ENCODE measurements at places on chromosomes 2 and 18.

GRCh38 chr2:11949732-11950523 lies 203.5 kb downstream of the LPIN1 start:
- no peak for DNase-seq

DNA sequence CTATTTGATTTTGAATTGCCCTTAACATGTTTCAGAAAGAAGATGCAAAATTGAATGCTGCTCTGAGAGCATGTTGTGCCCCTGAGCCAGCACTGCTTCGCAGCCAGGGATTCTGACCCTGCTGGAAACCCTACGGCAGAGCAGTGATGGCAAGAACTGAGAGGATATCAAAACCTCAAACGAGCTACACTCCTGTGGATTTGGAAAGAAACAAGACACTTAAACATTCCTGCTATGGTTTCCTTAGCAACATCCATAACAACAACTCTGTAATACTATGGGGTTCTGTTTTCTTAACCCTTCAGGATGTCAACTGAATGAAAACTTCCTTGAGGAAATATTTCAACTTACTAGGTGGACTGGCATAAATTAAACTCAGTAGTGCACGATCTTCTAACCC lies 649.1 kb downstream of the NYAP2 start:
- peak; percentile 69 for DNase-seq

DNA sequence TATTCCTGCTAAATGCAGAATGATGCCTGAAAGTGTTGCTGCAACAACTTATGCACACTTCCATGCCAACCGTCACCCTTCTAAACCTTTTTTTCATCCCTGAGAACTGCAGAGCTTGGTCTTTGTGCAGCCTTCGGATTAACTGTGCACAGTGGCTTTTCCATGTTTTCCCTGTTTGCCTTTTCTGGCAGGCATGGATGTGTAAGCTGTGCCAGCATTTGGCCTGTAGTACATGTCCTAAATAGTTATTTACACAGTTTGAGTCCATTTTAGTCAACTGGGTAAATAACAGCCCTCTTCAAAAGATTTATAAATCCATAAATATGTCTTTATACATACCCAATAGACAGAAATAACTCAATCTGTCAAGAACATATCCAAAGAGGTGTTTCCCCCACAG lies 31.5 kb downstream of the MEIS1 start:
- DNase-seq, result no peak

- no peak for DNase-seq
Measured at GRCh38 chr2:85255813-85256594, 71.8 kb downstream of the TGOLN2 start.

- no peak for DNase-seq
Measured at GRCh38 chr2:113741091-113741490, 15.4 kb downstream of the SLC35F5 start.

- DNase-seq, result no peak
Measured at GRCh38 chr18:40642692-40643229, 1312.3 kb upstream of the PIK3C3 start.

DNA sequence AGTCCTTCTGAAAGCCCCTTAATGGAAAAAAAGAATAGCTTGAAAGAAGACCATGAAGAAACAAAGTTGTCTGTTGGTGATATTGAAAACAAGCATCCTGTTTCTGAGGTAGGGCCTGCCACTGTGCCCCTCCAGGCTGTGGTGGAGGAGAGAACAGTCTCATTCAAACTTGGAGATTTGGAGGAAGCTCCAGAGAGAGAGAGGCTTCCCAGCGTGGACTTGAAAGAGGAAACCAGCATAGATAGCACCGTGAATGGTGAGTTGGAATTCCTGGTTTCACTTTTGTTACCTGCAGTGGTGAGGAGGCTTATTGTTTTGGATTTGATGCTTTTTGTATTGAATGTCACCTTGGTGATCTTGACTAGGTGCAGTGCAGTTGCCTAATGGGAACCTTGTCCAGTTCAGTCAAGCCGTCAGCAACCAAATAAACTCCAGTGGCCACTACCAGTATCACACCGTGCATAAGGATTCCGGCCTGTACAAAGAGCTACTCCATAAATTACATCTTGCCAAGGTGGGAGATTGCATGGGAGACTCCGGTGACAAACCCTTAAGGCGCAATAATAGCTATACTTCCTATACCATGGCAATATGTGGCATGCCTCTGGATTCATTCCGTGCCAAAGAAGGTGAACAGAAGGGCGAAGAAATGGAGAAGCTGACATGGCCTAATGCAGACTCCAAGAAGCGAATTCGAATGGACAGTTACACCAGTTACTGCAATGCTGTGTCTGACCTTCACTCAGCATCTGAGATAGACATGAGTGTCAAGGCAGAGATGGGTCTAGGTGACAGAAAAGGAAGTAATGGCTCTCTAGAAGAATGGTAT lies 13.3 kb downstream of the SLC20A1 start:
- DNase-seq, result no peak

GRCh38 chr2:79630060-79630459 lies 117.2 kb downstream of the CTNNA2 start:
- peak; percentile 8 for DNase-seq

DNA sequence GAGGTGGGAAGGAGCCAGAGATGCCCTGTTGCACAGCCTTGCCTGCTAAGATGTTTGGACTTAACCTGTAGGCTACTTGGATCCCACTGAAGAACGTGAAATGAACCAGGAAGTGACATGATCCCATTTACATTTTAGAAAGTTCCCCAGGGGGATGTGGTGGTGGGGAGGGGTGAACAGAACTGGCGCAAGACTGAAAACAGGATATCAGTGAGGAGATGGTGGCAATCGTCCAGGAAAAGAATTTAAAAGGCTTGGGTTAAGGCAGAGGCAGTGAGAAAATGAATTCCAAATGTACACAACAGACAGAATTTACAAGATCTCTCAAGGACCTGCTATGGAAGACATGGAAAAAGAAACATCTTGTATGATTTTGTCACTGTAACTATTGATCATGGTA lies 42.3 kb downstream of the SULT1C2 start:
- DNase-seq, result peak; percentile 75

- DNase-seq, result no peak
Measured at GRCh38 chr2:109447776-109448175, 166.0 kb downstream of the SEPTIN10 start.

DNA sequence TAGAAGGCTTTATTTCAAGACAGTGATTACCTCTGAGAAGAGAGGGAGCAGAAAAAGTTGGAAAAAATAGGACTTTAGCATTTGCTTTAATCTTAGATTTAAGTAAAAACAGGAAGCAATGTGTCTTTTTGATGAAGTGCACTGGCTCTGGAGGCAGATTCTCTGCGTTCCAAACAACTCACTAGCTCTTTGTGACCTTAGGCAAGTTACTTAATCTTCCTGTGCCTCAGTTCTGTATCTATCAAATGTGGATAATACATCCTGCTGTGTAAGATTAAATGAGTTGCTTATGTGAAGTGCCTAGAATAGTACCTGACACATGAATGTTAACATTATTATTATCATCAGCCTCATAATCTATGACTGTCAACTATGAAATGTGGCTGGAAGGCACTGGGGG lies 42.3 kb downstream of the RPRD1A start:
- DNase-seq, result peak; percentile 28

GRCh38 chr2:20561637-20562454 lies 89.1 kb downstream of the HS1BP3 start:
- peak; percentile 87 for DNase-seq

DNA sequence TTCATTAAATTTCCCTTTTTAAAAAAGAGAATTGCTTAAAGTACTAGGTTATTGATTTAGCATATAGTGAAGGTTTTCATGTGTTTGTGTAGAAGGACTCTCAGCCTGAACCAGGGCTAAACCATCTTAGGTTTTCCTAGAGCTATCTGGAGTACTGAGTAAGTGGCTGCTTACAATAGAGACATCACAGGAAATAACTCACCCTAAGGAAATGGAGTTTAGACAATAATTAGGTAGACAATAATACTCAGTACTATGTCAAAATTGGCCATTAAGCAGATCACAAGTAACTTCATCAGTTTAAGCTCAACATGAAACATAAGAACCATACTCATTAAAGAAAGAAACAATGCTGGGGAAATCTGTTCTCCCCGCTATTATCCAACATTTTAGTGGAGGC lies 240.0 kb downstream of the RND3 start:
- DNase-seq, result no peak

DNA sequence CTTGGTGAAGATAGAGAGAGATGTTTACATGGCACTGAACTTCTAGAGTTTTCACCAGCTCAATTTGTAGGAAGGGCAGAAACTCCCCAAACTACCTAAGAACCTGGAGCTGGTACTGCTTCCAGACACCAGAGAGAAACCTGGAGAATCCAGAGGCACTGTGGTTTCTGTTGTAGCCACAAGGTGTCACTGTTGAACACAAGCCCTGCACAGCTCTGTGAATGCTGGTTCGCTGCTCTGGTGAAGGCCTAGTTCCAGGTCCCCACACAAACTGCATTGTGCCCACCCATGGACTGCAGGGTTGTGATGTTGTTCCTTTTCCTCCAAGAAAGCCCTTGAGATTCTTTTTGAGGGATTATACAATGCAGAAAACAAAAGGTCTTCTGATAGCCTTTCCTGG lies 150.5 kb upstream of the HS6ST1 start:
- DNase-seq, result peak; percentile 21

- peak; percentile 24 for DNase-seq
Measured at GRCh38 chr2:28276807-28277206, 115.9 kb upstream of the FOSL2 start.

DNA sequence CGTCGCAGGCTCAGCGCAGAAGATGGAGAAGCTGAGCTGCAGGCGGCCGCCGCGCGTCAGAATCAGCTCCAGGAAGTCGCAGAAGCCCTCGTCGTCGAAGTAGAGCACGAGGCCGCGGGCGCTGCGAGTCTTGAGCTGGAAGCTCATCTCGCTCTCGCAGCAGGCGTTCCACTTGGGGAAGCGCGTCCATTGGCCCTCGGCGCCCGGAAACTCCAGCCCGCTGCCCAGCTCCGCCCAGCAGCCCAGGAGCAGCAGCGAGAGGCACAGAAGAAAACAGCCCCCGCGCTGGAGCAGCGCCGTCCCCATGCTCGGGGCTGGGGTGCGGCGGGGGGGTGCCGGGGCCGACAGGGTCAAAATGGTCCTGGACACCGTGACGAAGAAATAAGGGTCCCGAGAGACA lies 4.0 kb downstream of the NRXN1 start:
- no peak for DNase-seq

GRCh38 chr2:212136216-212136795 lies 402.3 kb downstream of the ERBB4 start:
- no peak for DNase-seq

- no peak for DNase-seq
Measured at GRCh38 chr2:133927894-133928293, 326.0 kb upstream of the MGAT5 start.

GRCh38 chr18:44325903-44326635 lies 354.6 kb upstream of the SETBP1 start:
- peak; percentile 81 for DNase-seq

- no peak for DNase-seq
Measured at GRCh38 chr2:14654835-14655282, 22.3 kb downstream of the LRATD1 start.

GRCh38 chr2:234444893-234445292 lies 52.0 kb downstream of the ARL4C start:
- peak; percentile 59 for DNase-seq

DNA sequence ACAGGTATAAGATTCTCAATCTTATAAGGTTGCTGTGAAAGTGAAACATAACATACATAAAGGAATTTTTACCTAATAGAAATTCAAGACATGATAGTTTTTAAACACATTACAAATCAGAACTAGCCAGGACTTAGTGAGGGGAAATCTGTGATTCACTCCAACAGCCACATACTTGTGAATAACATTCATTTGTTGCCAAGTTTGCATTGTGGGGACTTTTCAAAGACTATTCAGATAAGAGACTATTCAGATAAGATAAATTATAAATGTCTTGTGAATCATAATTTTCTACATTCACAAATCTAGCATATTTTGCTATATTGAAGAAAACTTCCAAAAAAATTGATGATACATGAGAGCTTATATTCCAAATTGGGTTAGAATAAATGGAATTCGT lies 345.3 kb upstream of the CDH20 start:
- DNase-seq, result peak; percentile 20

DNA sequence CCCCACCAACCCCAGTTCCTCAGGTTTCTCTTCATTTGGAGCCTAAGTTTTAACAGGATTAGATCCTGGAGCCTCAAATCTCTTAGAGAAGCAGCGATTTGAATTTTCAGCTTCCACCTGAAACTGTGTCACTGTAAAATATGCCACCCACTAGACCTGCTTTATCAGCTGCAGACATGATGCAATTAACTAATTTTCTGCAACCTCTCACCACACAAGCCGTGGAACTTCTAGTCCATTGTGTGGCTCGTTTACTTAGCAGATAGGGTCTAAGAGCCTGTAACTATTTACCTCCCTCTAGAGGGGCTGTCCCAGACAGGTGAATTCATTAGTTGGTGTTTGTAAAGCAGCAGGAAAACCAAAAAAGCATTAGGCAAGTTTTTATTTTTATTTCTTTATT lies 31.6 kb upstream of the FZD5 start:
- no peak for DNase-seq

- no peak for DNase-seq
Measured at GRCh38 chr2:231541645-231542044, 11.4 kb upstream of the NMUR1 start.

GRCh38 chr2:28305202-28305601 lies 87.5 kb upstream of the FOSL2 start:
- DNase-seq, result no peak

- no peak for DNase-seq
Measured at GRCh38 chr2:157447741-157448140, 3.9 kb upstream of the CYTIP start.

DNA sequence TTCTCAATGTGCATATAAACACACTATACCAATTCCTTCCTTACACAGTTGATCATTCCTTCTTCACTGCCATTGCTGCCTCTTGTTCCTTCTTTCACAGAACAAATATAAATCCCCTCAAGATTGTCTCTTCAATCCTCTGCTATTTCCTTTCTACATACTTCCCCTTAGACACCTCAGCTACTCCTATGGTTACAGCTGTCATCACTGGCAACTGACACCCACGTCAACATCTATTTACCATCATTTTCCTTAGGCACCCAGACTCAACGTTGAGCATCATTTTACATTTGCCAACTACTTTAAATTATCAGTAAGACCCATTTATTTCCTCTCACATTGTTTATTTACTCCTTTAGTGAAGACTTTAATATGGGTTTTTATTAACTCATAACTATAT lies 488.8 kb upstream of the FSHR start:
- no peak for DNase-seq

GRCh38 chr2:48722391-48722790 lies 33.1 kb downstream of the LHCGR start:
- no peak for DNase-seq

- DNase-seq, result no peak
Measured at GRCh38 chr2:222134654-222135053, 164.1 kb downstream of the PAX3 start.

DNA sequence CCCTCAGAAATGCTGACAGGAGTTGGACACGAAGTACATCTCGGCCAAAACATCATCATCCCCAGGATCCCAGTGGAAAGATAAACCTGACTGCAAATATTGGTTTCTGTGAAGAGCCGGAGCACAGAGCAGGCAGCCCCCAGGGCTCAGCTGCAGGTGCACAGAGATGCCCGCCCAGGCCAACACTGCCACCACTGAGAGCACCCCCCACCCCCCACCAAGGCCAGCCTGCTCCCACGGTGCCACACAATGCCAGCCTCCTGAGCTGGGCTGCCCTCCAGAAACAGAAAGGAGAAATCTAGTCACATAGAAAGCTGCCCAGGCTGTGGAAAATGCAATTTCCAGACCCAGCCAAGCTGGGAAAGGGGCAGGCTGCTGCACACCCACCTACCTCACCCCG lies 71.7 kb downstream of the GALNT14 start:
- DNase-seq, result no peak

- DNase-seq, result no peak
Measured at GRCh38 chr18:68724021-68724420, 9.1 kb upstream of the TMX3 start.

GRCh38 chr2:130728549-130729316 lies at the start of gene GPR148:
Gene GPR148, plus strand, starts transcription at chr2:130729070. Its CDS starts 82 bp downstream, at chr2:130729152.
- no peak for DNase-seq

All from fibroblast of mammary gland (primary cell).